ENCODE measurements at places on chromosomes 11 and 22.

DNA sequence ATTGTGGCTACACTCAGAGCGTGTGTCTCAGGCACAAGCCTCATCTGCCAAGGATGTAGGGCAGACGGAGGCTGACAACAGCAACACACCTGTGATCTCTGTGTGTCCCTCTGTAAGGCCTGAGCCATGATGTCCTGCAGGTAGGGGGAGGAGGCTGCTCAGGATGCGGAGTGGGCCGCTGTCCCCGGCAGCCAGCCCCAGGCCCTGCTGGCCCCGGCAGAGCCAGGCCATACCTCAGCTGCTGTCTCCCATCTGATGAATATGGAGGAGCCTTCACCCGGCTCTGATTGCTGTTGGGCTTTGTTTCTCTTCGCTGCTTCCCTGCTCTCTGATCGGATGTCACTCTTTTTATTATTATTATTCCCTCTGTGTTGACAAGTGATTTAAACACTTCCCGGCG, 83.6 kb upstream of the NCAM1 start:
- no peak for DNase-seq

DNA sequence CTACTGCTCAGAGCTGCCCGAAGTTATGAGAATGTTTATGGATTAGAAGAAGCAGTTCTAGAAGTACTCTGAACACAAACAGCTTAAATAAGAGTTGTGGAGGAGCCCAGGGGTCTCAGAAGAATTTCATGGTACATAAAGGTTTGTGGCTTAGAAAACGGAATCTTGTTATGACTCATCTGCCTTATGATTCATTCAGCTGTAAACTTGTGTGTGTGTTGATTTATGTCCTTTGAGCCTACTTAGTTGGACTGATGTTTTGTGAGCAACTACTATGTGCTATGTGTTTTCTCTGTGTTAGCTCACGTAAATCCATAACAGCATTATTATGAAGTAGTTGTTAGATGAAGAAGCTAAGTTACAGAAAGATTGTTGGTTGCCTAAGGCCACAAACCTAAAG, 203.7 kb downstream of the PGR start:
- no peak for DNase-seq

- DNase-seq, result no peak
These were observed 10.2 kb downstream of the GNB1L start for GRCh38 chr22:19844377-19845053.

- DNase-seq, result no peak
These were observed 401.1 kb downstream of the NTM start for GRCh38 chr11:131771471-131771870.

DNA sequence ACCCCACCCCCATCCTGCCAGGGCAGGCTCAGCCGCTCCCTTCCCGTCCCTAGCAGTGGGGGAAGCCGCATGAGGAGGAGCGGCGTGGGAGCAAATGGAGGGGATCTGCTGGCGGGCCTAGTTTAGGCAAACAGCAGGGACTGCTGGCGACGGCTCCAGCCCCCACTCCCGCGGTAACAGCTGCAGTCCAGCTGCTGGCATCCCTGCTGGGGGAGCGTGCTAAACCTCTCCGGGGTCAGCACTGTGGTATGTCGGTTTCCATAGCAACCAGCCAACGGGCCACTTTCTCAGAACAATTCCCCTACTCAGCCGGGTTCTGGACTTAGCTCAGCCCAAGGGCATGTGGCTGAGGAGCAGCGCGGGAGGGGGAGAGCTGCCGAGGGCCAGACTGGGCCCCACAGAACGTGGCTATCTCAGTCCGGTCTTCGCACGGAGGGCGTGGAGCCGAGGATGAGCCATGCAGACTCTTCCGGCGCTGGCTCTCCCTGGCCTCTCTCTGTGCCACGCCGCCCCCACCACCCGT, 98.8 kb downstream of the PKNOX2 start:
- no peak for DNase-seq

DNA sequence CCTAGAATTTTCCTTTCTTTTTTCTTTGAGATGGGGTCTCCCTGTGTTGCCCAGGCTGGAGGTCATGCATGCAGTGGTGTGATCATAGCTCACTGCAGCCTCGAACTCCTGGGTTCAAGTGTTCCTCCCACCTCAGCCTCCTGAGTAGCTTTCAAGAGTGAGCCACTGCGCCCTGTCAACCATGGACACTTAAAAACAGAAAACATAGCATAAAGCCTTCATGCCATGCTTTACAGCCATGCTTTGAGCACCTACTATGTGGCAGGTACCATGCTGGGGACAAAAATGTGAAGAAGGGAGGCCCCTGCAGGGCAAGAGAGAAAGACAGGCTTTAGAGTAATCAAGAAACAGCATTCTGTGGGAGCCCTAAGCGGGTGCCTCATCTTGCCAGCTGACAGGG, 13.7 kb upstream of the GNB1L start:
- DNase-seq, result no peak

- DNase-seq, result no peak
These were observed 43.2 kb downstream of the SHANK2 start for GRCh38 chr11:71209181-71209580.

DNA sequence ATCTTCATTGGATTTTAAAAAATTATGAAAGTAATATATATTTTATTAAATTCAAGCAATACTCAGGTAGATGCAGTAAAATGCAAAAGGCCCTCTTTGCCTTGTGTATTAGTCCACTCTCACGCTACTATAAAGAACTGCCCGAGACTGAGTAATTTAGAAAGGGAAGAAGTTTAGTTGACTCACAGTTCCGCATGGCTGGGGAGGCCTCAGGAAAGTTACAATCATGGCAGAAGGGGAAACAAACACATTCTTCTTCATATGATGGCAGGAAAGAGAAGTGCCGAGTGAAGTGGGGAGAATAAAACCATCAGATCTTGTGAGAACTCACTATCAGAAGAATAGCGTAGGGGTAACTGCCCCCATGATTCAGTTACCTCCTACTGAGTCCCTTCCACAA, 130.8 kb downstream of the HIPK3 start:
- DNase-seq, result no peak

- no peak for DNase-seq
These were observed 520.2 kb downstream of the BRD1 start for GRCh38 chr22:49307481-49307830.

DNA sequence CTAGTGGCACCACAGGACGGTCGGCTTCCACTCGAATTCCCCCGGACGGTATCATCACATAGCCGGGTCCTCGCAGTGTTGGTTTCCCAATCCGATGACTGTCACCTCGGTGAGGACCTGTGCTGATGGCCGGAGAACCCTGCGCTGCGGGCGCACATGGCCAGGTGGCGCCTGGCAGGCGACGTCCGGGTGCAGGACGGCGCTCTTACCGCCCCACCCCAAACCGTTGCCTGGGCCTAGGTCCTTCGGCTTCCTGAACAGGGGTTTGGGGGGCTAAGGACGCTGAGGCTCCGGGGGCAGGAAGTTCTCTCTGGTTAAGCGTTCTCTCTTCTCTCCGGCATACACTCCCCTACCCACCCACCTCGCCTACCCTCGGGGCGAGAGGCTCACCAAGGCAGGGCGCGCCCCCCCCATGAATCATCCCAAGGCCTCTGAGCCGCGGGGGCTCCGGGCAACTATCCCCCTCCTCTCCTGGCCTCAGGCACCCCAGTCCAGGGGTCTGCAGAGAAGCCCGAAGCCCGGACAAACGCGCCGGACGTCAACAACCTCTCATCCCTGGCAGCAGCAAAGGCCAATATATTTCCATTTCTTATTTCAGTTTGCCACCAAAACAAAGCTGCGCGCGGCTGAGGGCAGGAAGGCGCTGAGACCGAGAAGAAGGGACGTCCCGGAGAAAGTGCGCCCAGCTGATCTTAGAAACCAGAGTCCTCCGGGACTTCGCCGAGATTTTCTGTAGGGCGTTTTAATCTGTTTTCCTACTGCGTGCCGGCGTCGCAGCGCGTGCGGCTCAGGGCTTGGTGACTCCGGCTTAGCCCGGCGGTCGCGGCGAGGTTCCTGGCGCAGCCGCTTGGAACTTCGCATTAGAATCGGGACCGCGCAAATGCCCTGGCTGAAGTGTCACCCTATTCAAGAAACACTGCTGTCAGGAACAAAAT, 5.6 kb downstream of the ALX4 start:
- DNase-seq, result no peak

- DNase-seq, result no peak
These were observed 519.6 kb upstream of the TENM4 start for GRCh38 chr11:79960461-79960860.

DNA sequence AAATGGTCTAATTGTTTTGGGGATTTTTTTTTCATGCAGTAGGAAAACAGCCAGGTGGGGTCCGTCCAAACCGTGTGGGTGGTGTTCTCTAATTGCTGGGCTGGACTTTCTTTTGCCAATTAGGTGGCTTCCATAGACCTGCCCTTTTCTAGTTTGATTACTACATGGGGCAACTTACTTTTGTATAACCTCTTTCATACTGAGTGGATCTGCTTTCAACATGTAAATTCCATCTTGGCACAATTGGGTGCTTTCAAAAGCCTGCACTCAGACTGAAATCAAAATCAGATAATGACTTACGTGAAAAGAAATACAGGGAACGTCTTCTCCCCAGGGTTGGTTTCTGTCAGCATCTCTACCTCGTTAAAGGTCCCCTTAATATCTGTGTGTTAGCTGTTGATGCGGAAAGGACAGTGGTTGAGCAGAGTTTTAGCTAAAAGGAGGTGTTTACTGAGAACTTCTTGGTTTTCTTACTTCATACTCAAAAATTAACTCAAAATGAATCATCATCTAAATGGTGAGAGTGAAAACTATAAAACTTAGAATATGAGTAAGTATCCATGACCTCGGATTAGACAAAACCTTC, 72.1 kb downstream of the BARX2 start:
- no peak for DNase-seq

- DNase-seq, result no peak
These were observed 67.6 kb upstream of the ARHGAP42 start for GRCh38 chr11:100619484-100619883.
